Activated T-helper 1 cell treated with anti-CD3 and anti-CD28 coated beads, Interleukin-2, amount 50 U/mL, for 16 hours (primary cell): ENCODE measurements at places on chromosomes 16 and 17.

GRCh38 chr17:43813386-43813785, 19.6 kb downstream of the MPP3 start:
- no peak for DNase-seq

- no peak for DNase-seq
These were observed 682 bp downstream of the XAF1 start for GRCh38 chr17:6756425-6757031.

GRCh38 chr16:87437911-87438610, 45.9 kb downstream of the MAP1LC3B start:
- DNase-seq, result no peak

- DNase-seq, result no peak
These were observed 188.1 kb downstream of the IRX5 start for GRCh38 chr16:55118701-55119260.

- DNase-seq, result no peak
These were observed 6.5 kb downstream of the RGS11 start for GRCh38 chr16:269061-269796.

DNA sequence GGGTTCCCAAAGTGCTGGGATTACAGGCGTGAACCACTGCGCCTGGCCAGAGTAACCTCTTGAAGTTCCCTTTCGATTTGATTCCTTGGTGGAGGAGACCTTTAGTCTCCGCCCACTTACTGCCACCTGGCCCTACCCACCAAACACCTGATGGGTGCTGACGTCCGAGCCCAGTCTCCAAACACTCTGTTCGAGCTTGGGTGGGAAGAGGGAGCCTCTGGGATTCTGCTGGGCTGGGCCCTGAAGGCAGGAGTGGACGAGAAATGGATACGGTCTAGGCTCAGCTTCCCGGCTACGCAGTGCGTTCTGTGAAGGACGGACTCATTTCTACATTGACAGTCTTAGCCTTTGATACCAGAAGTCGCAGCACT, 870 bp upstream of the ITGA3 start:
- no peak for DNase-seq
